ENCODE measurements at places on chromosomes 2 and 18.

DNA sequence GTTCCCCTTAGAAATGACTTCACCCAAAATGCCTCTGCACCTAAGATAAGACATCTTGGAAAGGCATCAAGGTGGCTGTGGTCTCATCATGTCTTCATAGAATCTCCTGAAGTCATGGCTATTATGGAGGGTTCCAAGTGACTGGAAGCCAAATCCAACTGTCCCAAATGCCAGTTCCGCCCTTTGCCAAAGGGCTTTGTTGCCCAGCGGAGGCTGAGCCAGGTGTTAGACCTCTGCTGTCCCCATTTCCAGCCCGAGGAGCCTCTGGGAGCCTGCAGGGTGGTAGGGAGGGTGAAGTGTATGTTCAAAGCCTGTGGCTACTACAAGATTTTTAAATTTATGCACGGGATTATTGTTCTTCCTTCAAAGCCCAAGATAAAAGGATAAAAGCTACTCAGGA is 25.7 kb downstream of the RHOB start:
- no peak for DNase-seq

- no peak for DNase-seq
Measured at GRCh38 chr2:48129293-48129950, 223.1 kb upstream of the FBXO11 start.

DNA sequence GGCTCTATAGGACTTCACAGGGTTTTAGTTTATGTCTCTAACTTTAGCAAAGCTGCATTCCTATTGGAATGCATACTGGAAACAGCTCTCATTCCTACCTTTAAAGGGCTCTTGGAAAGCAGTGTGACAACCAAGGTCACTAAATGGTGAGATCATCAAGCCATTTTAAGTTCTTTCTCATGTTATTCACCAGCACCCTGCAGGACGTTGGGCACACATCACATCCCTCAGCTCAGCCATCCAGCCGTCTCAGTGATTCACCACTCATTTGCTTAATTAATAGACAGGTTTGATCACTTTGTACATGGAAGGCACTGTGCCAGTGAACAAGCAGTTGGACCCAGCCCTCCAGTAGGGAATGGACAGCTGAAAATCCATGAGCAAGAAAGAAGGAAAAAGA is 32.2 kb upstream of the RBM44 start:
- no peak for DNase-seq

- no peak for DNase-seq
Measured at GRCh38 chr2:86779971-86780370, 10.7 kb downstream of the CD8A start.

DNA sequence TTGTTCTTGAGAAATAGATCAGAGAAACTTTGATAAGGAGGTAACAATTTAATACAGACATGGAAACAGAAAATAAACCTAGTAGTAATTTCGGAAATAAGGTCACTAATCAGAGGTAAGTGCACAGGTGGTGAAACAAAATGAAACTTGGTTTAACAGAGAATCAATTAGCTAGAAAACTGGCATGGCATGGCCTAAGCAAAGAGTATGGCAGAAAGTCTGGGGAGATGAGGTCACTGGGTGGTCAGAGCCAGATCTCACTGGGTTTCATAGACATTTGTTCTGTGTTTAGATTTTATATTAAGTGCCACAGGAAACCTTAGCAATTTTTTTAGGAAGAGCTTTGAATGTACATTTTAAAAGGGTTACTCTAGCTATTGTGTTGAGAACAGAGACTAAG is 1216.0 kb upstream of the PIK3C3 start:
- DNase-seq = no peak

DNA sequence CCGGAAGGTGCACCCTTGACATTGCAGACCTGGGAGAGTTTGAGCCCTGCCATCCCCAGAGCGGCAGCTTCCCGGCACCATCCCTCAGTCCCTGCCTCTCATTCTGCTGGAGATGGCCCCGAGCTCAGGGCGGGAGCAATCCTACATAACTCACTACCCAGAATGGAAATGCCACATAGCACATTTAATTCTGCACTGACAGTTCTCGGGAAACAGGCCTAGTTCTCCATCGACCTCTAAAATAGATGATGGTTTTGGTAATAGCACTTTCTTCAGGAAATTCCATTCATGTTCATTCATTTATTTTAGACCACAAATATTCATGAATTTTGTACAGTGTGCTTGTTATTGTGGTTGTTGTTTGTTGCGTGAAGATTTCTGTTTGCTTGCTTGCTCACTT is 92.9 kb upstream of the SLC14A2 start:
- DNase-seq = no peak

GRCh38 chr2:233404222-233404621 is 49.9 kb downstream of the DGKD start:
- no peak for DNase-seq

DNA sequence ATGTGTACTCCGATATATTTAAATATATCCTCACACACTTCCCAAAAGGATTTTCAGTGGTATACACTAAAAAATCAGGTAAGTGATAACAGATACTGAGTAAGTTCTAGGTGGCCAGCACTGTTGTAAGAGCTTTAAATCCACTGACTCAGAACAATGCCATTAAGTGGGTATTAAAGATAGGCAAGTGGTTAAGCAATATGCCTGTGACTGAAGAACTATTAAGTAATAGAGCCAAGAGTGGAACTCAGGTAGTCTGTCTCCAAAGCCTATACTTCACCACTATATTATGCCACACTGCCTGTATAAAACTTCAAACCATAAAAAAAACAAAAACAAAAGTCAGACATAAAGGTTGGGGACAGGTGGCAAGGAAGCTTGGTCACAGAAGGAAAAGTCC is 37.2 kb downstream of the THUMPD2 start:
- DNase-seq = no peak

DNA sequence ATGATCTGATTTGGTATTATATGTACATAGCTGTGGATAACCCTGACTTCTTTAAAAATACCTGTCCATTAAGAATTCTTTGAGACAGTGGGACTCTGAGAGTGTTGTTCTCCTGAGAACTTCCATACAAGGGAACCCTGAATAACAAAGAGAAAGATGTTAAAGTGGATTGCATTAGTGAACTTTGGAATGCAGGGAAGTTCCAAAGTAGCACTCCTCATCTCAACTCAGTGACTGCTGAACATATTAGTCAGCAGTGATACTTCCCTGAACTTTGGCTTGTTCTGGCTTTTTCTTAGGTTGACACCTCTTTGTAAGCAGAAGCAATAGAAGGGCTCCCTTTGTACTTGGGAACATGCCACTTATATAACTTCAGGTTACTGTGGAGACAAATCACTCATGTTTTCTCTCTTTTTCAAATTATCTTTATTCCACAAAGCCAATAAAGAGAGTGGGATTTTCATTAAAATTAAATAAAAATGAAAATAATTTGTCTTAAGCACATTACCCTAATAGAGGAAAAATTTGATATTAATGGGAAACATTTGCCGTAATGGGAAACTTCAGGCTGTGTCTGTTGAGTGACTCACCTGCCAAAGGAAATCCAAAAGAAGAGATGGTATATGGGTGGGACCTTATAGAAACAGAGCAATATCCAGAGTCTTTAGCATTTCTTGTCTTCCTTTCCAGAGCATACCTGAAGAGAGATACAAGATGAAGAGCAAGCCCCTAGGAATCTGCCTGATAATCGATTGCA is 33.3 kb downstream of the CFLAR start:
- DNase-seq = no peak

GRCh38 chr18:76889091-76889699 is 66.8 kb downstream of the ZNF236 start:
- DNase-seq = no peak

GRCh38 chr2:62586981-62587380 is 81.0 kb upstream of the TMEM17 start:
- no peak for DNase-seq

GRCh38 chr2:53575721-53576124 is 191.9 kb upstream of the CHAC2 start:
- DNase-seq = no peak

GRCh38 chr2:174246944-174247381 is 1.4 kb downstream of the OLA1 start:
- DNase-seq = no peak

GRCh38 chr18:30527917-30528316 is 514.6 kb downstream of the DSC3 start:
- no peak for DNase-seq

GRCh38 chr2:172351586-172351985 is 75.8 kb upstream of the ITGA6 start:
- DNase-seq = no peak

- no peak for DNase-seq
Measured at GRCh38 chr2:26184555-26185303, 11.8 kb downstream of the GAREM2 start.

GRCh38 chr18:67367540-67367939 is 149.0 kb downstream of the DSEL start:
- no peak for DNase-seq

GRCh38 chr2:24611631-24612030 is 120.6 kb downstream of the NCOA1 start:
- no peak for DNase-seq

GRCh38 chr2:112639936-112640335 is 5.8 kb upstream of the SLC20A1 start:
- no peak for DNase-seq

DNA sequence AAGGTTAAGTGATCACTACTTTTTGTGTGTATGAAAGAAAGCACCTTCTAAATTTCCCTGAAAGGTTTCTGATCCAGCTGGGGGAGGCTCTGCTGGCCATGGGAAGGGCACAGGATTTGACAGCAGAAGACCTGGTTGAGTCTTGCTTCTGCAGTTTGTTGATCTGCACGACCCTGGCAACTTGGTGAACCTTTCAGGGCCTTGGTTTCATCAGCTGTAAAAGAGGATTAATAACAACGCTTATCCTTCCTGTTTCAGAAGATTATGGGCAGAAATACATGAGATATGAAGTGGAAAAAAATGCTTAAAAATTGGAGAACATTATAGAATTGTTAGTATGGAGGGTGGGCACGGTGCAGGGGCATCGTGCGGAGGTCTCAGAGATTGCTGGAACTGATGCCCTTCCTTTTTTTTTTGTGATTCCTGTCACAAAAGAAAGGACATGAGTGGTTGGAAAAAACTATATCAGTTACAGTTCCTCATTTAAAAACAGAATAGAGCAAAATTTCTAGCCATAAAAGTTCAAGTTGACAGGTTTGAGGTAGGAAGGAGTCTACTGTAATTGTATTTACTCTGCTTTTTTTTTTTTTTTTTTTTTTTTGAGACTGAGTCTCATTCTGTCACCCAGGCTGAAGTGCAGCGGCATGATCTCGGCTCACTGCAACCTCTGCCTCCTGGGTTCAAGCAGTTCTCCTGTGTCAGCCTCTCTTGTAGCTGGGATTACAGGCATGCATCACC is 47.4 kb downstream of the MFSD6 start:
- DNase-seq = no peak

DNA sequence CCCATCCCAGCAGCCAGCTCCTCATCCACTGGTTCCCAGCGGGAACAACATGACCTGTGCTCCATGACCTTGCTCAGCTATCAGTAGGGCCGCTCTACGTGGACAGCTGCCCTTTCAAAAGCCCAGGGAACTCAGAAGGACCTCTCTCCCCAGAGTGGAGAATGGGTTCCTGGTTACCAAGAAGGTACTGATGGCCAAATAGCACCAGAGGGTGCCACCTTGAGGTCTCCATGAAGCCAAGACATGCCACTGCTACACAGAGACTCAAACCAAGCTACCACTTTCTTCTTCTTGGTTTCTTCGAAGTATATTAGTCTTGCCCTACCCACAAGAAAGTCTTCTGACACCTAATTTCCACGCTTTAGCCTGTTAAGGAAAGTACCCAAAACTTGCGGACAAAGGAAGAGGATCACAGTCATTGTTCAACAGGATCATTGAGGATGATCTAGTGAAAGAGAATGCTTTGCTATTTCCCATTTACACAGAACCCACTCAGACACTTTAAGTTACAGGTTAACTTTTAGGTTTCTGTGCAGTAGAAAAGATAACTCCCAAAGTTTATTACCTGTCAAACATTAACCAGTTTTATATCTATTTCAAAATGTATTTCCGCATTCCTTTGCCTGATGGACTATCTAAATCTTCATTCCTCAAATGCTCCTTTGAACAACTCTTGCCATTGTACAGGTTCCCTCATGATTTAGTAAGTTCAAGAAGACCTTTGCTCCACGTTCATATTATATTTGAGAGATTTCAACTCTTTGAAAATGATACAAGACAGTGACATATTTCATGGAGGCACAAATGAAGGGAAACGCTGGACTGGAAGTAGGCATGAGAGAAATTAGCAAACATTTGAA is 102.2 kb downstream of the ALPK2 start:
- no peak for DNase-seq

DNA sequence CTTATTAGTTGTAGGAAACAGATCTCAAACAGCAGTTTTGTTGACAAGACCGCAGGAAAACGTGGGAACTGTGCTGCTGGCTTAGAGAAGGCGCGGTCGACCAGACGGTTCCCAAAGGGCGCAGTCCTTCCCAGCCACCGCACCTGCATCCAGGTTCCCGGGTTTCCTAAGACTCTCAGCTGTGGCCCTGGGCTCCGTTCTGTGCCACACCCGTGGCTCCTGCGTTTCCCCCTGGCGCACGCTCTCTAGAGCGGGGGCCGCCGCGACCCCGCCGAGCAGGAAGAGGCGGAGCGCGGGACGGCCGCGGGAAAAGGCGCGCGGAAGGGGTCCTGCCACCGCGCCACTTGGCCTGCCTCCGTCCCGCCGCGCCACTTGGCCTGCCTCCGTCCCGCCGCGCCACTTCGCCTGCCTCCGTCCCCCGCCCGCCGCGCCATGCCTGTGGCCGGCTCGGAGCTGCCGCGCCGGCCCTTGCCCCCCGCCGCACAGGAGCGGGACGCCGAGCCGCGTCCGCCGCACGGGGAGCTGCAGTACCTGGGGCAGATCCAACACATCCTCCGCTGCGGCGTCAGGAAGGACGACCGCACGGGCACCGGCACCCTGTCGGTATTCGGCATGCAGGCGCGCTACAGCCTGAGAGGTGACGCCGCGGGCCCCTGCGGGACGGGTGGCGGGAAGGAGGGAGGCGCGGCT is at the start of gene TYMS:
Gene TYMS (plus strand): TSS at position 343 of the 690 bp plus-strand sequence. CDS start 90 bp downstream, at position 433.
- DNase-seq = no peak

- DNase-seq = no peak
Measured at GRCh38 chr2:32752952-32753351, 125.1 kb downstream of the TTC27 start.

GRCh38 chr2:95043300-95044093 is 18.0 kb downstream of the MAL start:
- DNase-seq = peak; percentile 59

GRCh38 chr18:3420919-3421279 is 29.1 kb upstream of the TGIF1 start:
- DNase-seq = no peak

GRCh38 chr2:121038431-121038830 is 246.6 kb downstream of the TFCP2L1 start:
- DNase-seq = no peak

DNA sequence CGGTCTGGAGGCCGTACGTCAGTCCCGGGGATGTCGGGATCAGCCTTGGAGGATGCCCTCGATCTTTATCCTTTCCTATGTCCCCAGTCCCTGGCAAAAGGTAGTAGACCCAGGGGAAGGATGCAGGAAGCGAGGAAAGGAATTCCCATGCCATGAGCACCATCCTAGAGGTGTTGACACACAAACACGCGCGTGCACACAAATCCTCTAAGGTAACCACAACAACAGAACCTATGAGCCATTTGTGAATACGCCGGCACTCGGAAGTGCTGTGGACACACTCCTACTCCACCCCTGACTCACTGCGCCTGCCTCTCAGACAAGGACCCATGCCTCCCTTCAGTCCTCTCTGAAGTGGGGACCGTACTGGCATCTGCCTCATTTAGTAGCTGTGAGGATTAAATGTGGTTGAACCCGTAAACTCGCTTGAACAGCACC is 11.3 kb upstream of the MLPH start:
- no peak for DNase-seq

GRCh38 chr2:231012463-231012862 is 16.5 kb downstream of the SPATA3 start:
- DNase-seq = no peak
